ENCODE measurements at places on chromosomes 6 and 20. TPM values are rescaled to one million over a fixed set of nuclear protein-coding genes. Genes with fewer than 3 reads are reported as not detected.

Gene GNMT
- 2.5 TPM for polyA plus RNA-seq

Gene TRDN
- 104 TPM for polyA plus RNA-seq

Gene CAGE1
- 0.12 TPM for polyA plus RNA-seq

Gene C6orf141
- polyA plus RNA-seq: 7.2 TPM

Gene SEMG1
- 4.4 TPM for polyA plus RNA-seq

Gene MYMX
- polyA plus RNA-seq: 5.2 TPM

Gene CFAP61
- polyA plus RNA-seq: not detected

Gene NKX2-4
- 0.61 TPM for polyA plus RNA-seq

Gene PPARD
- 4.8 TPM for polyA plus RNA-seq

Gene UNC5CL
- 0.87 TPM for polyA plus RNA-seq

Gene HLA-DQA1
- polyA plus RNA-seq: 0.42 TPM

Gene ZNF165
- 8.9 TPM for polyA plus RNA-seq

Gene SCRT2
- polyA plus RNA-seq: not detected

Gene C20orf202
- 0.17 TPM for polyA plus RNA-seq

Gene CTCFL
- polyA plus RNA-seq: 0.80 TPM

Gene KIF25
- polyA plus RNA-seq: 0.76 TPM

Gene PXT1
- not detected for polyA plus RNA-seq

Gene ZKSCAN4
- 2.8 TPM for polyA plus RNA-seq

Gene CD93
- 0.03 TPM for polyA plus RNA-seq

Gene FAM184A
- 10.6 TPM for polyA plus RNA-seq

Gene EFCAB8
- not detected for polyA plus RNA-seq

Gene SALL4
- polyA plus RNA-seq: 122 TPM

Gene MTG2
- 11.7 TPM for polyA plus RNA-seq

Gene EDN1
- polyA plus RNA-seq: 1.1 TPM

Gene BICRAL
- polyA plus RNA-seq: 3.6 TPM

Gene VARS2
- polyA plus RNA-seq: 13.7 TPM

Gene GJE1
- polyA plus RNA-seq: not detected
